ENCODE measurements at places on chromosomes 1 and 21.
A peak's percentile ranks its signal among the peaks of the same experiment; 100 is the strongest.

GRCh38 chr1:165257969-165258459 is 98.5 kb downstream of the LMX1A start:
- peak; percentile 36 for DNase-seq

DNA sequence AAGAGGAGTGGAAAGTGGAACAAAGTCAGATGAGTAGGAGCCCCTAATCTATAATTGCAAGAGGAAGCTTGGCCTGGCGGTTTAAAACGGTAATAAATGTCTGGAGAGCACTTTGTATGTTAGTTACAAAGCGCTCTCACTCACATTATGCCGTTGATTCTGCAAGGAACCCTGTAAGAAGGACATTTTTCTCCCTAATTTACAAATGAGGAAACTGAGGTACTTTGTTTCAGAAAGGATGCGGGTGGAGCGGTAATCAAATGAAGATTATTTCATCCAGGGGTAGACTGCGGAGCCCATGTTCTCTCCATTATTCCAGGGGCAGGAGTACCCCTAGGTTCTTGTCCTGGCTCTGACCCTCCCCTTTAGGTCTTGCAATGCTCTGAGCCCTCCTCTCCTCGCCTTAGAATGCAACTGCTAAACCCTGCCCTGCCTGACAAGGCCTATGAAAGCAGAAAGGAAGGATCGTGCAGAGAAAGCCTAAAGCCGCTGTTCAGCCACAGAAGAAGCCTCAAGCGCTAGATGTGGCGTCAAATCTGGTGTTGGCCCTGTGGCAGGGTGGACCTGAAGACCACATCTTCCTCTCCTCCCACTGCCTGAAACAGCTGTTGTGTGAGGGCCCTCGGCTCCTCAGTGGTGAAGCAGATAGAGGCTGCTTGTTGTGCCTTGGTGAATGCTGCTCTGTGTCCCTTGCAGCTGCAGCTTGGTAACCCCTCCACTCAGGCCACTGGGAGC is 588 bp upstream of the PACC1 start:
- DNase-seq: no peak

- peak; percentile 23 for DNase-seq
These were observed 20.9 kb upstream of the PDXK start for GRCh38 chr21:43697758-43698643.

DNA sequence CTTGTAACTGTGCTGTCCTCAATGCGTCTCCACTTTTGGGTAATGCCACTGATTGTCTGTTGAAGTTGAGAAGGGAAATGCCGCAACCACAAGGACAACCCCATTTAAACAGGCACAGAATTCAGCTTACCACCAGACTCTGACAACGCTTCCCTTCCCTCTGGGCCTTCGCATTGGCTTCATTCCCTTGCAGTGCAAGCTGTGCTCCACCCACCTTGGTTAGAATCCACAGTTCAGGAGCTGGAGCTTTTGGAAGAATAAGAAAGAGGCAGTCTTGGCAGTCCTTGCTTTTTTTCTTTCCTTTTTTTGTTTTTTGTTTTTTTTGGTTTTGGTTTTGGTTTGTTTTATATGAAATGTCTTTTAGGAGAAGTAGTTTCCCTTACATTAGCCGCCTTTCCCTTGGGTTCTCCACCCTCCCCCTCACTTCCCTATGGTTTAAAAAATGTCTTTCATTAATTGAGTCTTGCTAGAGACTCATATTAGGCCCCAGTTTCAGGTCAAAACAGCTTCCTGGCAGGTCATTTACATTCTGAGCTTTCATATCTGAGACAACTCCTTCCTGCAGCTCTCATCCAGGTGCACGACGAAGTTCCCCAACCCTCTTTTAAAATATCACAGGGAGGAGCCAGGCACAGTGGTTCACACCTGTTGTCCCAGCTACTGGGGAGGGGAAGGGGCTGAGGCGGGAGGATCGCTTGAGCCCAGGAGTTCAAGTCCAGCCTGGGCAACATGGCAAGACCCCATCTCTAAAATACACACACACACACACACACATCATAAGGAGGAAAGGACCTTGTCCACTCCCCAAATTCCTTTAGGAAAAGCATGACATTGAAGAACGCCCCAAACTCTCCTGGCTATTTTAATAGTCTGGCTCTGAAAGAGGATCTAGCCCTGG is 20.7 kb upstream of the LAX1 start:
- DNase-seq: peak; percentile 66

GRCh38 chr1:161019751-161020495 is 1.0 kb downstream of the F11R start:
- no peak for DNase-seq

DNA sequence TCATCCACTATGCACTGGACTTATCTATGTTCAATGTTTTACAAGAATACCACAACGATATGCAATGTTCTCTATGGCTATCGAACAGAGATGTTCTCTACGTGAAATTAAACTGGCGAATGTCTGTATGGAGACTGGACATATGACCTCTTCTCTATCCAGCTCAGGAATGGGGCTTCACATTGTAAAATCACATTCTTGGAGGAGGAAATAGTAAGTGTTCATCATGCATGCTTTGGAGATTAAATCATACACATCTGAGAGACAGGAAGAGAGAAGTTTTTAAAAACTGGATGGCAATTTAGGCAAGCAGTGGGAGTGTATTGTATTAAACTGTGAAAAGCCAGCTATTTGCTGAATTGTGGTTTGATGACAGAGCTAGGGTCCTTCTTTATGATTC is 47.9 kb upstream of the RGL1 start:
- DNase-seq: peak; percentile 91

DNA sequence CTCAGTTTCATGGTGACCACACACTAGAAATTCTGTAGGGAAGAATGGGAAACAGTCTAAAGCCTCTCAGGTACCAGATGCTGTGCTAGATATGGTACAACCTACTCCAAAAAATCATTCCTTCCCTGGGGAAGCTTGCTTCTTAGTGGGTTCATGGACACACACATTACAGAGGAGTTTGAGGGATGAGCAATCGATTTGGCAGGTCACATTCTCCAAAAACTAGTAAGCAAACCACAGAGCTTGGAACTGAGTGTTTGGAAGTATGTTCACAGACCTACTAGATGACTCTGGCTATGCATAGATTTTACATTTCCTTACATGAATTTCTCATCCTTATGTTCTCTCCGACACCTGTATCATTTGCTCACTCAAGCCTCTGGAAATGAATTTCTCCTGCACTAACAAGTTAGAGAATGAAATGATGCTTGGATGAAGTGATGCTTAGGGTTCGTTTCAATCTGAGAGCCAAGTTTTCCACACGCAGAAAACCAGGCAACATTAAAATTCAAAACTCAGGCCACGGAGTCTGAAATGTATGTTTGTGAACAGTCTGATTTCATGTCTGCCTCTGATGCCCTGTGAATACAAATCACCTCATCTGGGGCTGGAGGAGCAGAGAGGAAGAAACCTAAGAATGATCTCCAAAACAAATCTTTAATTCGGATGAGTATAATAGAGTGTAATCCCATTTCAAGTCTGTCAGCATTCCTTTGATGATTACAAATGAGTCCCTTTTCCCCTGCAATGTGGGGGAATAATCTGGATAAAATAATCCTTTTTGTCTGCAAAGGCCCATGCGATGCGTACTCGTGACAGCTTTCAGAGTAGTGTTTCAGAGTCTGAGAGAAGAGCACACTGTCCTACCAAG is 11.0 kb downstream of the EVA1C start:
- peak; percentile 70 for DNase-seq

DNA sequence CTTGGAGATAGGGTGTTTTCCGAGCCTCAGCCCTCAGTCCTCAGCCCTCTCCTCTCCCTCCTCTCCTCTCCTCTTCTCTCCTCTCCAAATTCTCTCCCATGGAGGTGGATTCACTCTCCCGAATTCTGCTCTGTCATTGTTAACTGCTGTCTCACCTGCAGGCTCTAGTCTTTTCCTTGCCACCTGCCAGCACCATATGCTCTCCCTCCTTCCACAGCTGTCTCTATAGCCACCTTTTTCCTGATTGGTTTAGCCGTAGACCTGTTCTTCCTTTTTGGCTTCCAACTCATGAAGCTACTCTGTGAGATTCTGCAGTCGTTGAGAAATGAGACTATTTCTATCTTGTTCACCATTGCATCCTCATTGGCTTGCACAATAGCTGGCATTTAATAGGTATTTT is 19.7 kb downstream of the COG2 start:
- DNase-seq: no peak

GRCh38 chr1:242827538-242827937 is 303.0 kb upstream of the PLD5 start:
- DNase-seq: peak; percentile 45

- no peak for DNase-seq
These were observed 223.2 kb upstream of the FOXD3 start for GRCh38 chr1:63099188-63099587.

DNA sequence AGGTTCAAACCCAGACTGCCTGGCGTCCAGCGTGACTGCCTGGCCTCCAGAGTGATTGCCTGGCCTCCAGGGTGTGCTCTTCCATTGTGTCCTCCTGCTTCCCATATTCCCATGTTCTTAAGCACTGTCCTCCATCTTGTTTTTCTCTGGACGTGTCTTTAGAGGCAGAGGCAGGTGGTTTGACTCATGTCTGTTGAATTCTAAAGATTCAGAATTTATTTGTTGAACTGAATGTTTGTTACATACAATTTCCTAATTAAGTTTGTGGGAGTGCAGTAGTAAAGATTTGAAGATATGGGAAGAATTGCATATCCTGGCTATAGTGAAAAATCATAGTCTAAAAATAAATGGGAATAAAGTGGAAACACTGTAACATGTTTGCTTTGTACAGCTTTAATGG is 18.3 kb downstream of the ST6GALNAC3 start:
- no peak for DNase-seq

DNA sequence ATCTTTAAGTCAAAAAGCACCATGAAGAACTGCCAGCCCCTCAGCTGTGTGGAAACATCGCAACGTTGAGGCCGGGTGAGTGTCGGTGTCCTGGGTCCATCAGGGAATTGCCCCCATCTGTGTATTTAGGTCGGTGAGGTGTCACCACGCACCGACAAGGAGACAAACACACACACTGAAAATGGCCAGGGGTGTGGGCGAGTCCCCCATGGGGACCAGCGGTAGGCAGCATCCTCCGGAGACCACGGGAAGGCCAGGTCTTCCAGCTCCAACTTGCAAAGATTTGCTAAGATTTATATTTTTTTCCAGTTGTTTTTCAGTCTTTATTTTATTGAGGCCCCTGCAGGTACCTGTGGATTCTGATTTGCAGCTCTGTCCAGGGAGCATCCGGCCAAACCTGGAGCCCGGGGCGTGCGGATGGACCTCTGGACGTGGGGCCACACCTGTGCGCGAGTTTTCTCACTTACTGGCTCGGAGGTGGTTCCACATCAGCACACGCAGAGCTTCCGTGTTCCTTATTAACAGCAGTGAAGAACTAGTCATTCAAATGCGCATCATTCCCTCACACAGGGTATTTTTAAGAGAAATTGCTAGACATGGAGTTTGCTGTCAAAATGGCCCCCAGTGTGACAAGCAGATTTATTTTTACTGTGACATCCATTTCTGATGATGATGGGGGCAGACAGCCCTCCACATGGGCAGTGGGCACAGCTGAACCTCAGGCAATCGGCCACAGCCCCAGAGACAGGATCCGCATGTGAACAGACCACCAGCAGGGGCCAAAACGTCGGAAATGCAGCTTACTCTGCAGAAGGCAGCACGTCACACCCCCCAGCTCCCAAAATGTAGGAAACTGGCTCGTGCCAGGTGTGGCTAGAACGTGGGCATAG is 17.2 kb upstream of the SLC19A1 start:
- no peak for DNase-seq

DNA sequence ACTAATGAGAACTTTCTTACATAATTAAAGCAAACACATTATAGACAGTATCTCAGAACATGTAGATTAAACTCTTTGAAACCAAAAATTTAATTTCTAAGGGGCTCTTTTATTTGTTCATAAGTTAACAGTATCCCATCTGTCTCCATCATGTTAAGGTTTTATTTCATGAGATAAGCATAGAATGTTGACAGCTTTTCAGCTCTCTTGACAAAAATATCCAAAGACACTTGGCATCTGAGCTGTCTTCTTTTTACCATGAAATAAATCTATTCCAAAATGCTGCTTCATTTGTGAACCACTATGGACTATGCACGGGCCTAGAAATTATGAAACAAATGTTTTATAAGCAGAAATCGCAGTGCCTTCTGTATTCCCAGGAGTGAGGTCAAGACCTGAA is 45.2 kb downstream of the SCYL3 start:
- DNase-seq: no peak

- peak; percentile 73 for DNase-seq
These were observed 10.6 kb upstream of the HLCS start for GRCh38 chr21:36976882-36977651.

GRCh38 chr1:198030682-198031081 is 113.5 kb downstream of the LHX9 start:
- peak; percentile 50 for DNase-seq

DNA sequence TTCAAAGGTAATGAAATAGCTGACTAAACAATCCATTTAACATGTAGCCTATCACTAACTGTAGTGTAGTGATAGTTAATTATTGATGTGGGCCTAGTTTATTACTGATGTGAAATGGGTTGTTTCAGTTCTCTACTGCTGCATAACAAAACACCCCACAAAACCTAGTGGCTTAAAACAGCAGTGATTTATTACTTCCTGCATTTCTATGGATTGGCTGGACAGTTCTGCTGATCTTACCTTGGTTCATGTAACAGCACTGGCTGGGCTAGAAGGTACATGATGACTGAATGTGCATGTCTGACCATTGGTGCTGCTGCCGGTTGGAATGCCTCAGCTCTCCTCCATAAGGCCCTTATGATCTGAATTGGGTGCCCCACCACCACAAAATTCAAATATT is 5.4 kb upstream of the ABL2 start:
- DNase-seq: no peak

DNA sequence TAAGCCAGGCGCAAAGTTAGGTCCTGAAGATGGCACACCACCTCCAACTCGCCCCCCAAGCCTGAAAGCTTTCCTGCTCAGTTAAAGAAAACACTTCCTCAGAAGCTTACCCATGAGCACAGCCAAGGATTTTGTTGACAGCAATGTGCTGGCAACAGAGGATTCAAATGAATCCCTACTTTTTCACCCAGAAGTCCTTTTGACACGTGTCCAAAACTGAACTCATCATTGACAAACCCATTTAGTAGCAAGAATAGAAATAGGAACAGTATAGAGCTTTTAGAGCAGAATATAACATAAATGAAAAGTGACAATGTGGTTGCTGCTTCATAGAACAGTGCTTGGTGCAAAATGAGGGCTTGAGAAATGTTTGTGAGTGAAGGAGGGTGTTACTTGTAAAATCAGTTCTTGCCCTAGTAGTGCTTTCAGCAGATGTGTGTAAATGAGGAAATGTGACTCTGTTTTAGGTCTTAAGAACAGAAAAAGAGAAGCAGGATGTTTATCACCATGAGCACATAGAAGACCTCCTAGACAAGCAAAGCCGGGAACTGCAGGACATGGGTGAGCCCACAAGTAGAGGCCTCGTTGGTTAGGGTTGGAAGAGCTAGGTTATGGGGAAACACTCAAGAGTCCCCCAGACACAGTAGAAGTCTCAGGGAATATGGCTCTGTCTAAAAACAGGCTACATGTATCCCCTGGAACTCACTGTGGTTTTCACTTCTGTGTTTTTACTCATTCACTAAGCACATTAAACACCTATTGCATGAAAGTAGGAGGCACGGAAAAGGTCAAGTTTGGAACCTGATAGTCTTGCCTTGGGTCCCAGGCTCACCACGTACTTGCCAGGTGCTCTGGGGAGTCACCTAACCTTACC is 48.6 kb upstream of the TMEM125 start:
- no peak for DNase-seq

Measured in fibroblast of lung (primary cell).